ENCODE measurements at places on chromosomes 12 and 14.

DNA sequence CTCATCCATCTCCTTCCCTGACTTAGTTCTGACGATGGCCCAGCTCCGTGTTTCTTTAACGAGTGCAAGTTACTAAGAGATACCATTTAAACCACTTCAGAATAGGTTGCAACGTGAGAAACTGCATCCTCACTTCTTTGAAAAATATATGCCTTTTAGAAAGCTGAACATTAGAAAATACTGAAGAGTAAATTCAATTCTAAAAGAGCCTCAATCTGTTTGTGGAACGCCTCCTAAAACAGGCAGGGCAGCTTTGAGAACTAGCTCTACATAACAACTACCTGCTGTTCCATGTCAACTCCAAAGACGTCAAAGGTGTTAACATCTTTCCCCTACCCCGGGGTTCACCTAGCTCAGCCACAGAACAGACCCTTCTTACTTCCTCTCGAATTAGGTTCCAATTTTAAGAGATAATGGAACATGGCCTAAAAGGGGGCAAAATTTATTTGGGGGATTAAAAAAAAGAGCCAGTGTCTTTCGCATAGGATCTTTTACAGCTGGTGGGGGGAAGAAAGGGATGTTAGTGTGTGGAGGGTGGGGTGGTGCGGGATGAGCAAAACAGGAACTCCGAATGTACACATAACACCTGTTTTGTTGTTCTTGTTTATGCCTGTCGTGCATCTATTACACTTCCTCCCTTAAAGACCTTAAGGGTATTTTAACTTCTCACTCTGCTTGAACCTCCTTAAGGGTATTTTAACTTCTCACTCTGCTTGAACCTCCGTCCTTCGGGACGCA is 3.3 kb downstream of the BHLHE41 start:
- H3K36me3 ChIP-seq: no peaks in the 10 kb centered on the region
- peaks cover 75% of the 10 kb centered on the region for H3K4me1 ChIP-seq
- peak overlapping the region; percentile 70 for H3K4me3 ChIP-seq
- peak overlapping the region; percentile 94 for H3K27ac ChIP-seq
- no peaks in the 10 kb centered on the region for H3K27me3 ChIP-seq

DNA sequence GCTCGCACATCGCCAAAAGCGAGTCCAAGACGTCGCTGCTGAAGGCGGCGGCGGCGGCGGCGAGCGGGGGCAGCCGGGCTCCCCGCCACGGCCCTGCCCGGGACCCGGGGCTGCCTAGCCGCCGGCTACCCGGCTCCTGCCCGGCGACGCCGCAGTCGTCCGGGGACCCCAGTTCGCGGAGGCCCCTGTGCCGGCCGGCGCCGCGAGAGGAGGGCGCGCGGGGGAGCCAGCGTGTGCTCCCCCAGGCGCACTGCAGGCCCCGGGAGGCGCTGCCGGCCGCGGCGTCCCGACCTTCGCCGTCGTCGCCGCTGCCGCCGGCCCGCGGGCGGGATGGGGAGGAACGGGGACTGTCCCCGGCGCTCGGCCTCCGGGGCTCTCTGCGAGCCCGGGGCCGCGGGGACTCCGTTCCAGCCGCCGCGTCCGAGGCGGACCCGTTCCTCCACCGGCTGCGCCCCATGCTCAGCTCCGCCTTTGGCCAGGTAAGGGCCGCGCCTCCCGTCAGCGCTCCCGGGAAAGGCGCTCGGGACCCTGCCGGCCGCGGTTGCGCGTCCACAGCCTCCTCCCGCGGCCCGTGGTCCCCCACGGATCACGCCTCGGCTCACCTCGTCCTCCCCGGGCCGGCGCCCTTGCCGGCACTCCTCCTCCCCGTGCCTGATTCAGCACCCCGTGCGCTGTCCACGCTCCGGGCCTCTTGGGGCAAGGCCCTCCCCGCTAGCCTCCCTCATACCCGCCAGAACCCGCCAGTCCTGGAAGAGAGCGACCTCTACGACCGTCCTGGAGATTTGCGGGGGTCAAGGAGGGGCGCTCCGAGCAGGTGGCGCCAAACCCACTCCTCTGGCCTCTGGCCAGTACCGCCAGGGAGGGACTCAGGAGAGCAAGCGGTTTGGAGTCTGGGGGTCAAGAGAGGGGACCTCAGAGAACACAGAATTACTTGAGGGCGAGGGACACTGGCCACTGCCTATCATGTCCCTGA is 721 bp downstream of the CABP1 start:
- no peak overlapping the region for H3K27ac ChIP-seq
- H3K27me3 ChIP-seq: peaks cover 66% of the 10 kb centered on the region
- peaks cover 15% of the 10 kb centered on the region for H3K4me1 ChIP-seq
- peak; percentile 43 for DNase-seq

DNA sequence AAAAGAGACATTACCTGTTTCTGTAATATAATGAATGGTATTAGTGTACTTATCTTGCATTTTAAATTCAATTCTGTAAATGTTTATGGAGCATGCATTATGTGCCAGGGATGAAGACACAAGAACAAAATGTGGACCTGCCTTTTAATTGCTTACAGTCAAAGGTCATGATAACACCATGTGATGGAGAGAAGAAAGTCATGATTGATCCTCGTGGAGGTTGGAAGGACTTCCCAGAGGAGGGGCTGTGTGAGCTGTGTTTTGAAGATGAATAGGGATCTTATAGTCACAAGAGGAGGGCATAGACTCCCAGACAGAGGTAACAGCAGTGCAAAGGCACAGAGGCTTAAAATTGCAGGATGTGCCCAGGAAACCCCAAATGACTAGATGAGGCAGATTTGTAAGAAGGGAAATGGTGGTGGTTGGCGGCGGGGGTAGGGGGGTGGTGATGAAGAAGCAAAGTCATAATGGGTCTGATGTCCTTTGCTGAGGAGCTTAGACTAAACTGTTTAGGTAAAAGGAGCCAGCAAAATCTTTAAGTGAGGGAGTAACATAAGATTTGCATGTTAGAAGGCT is 151.5 kb downstream of the PRKCH start:
- H3K36me3 ChIP-seq: no peaks in the 10 kb centered on the region
- DNase-seq: no peak
- peak overlapping the region; percentile 90 for H3K27ac ChIP-seq
- no peak overlapping the region for H3K4me3 ChIP-seq
- H3K27me3 ChIP-seq: no peaks in the 10 kb centered on the region
- H3K4me1 ChIP-seq: peaks cover 97% of the 10 kb centered on the region

- no peak overlapping the region for H3K27ac ChIP-seq
- H3K4me1 ChIP-seq: peaks cover 14% of the 10 kb centered on the region
- peaks cover 35% of the 10 kb centered on the region for H3K27me3 ChIP-seq
- no peak for DNase-seq
Measured at GRCh38 chr14:52318826-52319645, 4.9 kb downstream of the PTGER2 start.

DNA sequence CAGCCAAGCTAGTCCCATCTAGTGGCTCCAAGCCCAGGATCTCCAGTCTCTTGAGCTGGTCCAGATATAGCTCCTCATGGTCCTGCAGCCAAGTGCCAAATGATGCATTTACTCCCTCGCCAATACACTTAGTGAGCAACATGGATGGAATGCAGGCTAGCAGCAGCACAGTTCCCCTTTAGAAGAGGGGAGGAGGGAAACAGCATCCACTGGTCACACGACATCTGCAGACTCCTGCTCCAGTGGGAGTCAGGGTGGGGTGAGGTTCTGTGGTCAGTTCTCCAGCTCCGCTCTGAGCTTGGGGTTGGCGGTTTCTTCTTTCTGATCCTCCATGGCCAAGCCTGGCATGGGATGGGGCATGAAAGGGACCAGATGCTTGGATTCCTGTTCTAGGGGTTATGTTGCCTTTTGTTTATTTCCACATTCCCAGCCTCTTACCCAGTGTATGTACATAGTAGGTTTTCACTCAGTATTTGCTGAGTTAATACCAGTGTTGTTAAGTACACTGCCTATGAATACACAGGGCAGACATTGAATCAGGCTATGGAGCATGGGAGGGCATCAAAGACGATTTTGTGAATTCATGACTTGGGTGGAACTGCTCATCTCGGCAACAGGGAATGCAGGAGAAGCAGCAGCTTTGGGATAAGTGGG is 57.3 kb downstream of the GALNT16 start:
- H3K27me3 ChIP-seq: no peaks in the 10 kb centered on the region
- H3K4me1 ChIP-seq: peaks cover 57% of the 10 kb centered on the region
- H3K4me3 ChIP-seq: no peak overlapping the region
- peak overlapping the region; percentile 84 for H3K27ac ChIP-seq
- peak; percentile 53 for DNase-seq
- H3K36me3 ChIP-seq: peaks cover 5% of the 10 kb centered on the region

GRCh38 chr14:22829661-22830442 is at the start of gene MRPL52:
Gene MRPL52 (plus strand): TSS chr14:22829887. CDS start chr14:22829913, 26 bp downstream.
- H3K27me3 ChIP-seq: no peaks in the 10 kb centered on the region
- peak; percentile 89 for DNase-seq
- peaks cover 17% of the 10 kb centered on the region for H3K36me3 ChIP-seq
- peaks cover 12% of the 10 kb centered on the region for H3K4me1 ChIP-seq
